ENCODE measurements at places on chromosomes 1 and 21.

- no peak for DNase-seq
Measured at GRCh38 chr1:13893409-13893821, 193.4 kb downstream of the PRDM2 start.

DNA sequence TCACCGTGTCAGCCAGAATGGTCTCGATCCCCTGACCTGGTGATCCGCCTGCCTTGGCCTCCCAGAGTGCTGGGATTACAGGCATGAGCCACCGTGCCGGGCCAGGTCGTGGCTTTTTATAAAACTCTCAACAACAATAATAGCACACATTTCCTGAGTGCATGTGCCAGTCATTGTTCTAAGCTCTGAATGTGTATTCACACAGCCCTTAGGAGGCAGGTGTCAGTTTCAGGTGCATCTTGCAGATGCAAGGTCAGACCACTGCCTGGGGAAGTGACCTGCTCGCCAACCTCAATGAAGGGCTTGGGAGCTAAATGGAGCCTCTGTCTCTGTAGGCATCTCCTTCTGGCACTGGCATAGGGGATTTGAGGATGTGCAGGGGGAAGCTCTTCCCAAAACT is 1.6 kb upstream of the LEFTY2 start:
- DNase-seq, result no peak

DNA sequence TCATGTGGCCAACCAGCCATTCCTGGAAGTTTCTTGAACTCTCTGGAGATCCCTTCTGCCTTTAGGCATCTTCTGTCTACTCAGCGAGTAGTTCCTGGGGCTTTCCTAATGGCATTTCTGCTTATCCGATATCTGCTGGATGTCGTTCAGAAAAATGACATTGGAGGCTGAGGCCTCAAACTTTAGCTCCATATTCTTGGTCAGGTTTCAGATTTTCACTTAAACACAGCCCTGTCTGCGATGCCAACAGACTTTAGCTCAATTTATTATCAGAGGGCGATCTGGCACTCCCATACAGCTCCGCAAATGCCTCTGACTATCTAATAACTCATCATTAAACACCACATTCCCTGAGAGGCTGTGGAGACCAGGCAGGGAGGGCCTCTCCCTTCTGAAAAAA is 46.3 kb upstream of the ETS2 start:
- DNase-seq, result no peak

GRCh38 chr1:11526071-11526895 is 47.3 kb downstream of the DISP3 start:
- no peak for DNase-seq

DNA sequence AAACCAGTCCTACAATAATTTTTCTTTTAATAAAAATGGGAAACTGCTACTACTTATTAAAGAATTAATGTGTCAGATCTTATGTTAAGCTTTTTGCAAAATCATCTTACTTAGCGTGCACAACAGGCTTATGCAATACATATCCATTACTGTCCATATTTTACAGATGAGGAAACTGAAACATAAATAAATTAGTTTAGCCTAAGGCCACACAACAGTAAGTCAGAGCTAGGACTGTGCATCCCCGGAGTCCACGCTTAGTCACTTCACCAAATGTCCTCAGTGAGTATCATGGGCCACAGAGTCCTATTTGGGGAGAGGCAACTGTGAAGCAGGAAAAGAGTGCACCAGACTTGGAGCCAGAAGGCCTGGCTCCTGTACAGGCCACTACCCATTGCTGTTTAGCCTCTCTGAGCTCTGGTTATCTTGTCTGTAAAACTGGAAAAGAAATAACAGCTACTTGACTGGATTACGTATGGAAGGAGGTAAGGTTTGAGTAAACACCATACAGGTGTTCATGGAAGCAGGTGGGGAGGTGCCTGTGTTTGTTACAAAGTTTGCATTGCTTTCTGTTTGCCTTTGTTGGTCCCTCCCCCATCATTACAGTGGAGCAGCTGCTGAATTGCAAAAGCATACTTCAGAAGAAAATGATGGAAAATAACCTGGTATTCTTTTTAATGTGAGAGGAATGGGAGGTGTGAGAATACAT is 192.8 kb downstream of the FCRL5 start:
- DNase-seq, result no peak

GRCh38 chr1:45718289-45718688 is 30.3 kb downstream of the TMEM69 start:
- no peak for DNase-seq

- no peak for DNase-seq
Measured at GRCh38 chr1:197692965-197693364, 82.3 kb downstream of the DENND1B start.
